Myometrial cell (primary cell): ENCODE measurements at places on chromosomes 6 and 20. TPM values are rescaled to one million over a fixed set of nuclear protein-coding genes. Genes with fewer than 3 reads are reported as not detected.

Gene SAMD5
- 0.29 and 1.2 TPM in 2 replicates for total RNA-seq

Gene EDN3
- total RNA-seq, result not detected in 2 replicates

Gene MYL9
- 149 and 162 TPM in 2 replicates for total RNA-seq

Gene FOXC1
- 2.1 and 2.3 TPM in 2 replicates for total RNA-seq

Gene SLC22A1
- total RNA-seq, result not detected in 2 replicates
